ENCODE measurements at places on chromosomes 7 and 10. TPM values are rescaled to one million over a fixed set of nuclear protein-coding genes. Genes with fewer than 3 reads are reported as not detected.

The CALCR gene
- not detected for total RNA-seq

DNA sequence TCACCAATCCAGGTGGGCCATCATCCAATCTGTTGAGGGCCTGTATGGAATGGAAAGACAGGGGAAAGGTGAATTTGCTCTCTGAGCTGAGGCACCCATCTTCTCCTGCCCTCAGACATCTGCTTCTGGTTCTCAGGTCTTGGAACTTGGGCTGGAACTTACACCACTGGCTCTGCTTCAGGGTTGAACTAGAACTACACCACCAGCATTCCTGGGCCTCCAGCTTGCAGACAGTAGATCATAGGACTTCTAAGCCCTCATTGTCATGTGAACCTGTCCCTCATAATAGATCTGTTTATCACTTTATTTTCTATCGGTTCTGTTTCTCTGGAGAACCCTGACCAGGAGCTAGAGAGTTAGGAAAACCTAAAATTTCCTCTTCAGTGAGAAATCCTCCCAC lies 233.5 kb downstream of the CREB5 start:
- H3K4me1 ChIP-seq = no peaks in the 10 kb centered on the region
- H3K4me3 ChIP-seq = no peak overlapping the region
- H3K27ac ChIP-seq = no peak overlapping the region
- no peaks in the 10 kb centered on the region for H3K27me3 ChIP-seq

The SLC39A12 gene
- not detected for total RNA-seq

DNA sequence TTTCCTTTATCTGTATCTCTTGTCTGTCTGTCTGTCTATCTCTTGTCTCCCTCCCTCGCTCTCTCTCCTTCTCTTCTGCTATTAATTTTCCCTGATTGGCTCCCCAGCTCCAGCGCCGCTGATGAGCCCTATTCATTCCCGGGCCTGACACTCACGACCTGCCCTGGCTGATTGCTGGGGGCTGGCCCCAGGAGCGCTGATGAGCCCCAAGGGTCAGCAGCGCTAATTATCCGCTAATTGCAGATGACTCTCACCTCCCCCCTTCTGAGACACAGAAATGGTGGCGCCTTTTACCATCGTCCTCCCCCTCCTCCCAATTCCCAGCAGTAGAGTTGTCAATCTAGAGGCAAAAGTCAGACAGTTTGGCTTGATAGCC lies 1.3 kb upstream of the GBX1 start:
- no peaks in the 10 kb centered on the region for H3K4me1 ChIP-seq
- H3K27ac ChIP-seq = no peak overlapping the region
- peaks cover 9% of the 10 kb centered on the region for H3K27me3 ChIP-seq

The ALOX5 gene
- total RNA-seq = 1.2 TPM
